ENCODE measurements at places on chromosomes 6 and 20. TPM values are rescaled to one million over a fixed set of nuclear protein-coding genes. Genes with fewer than 3 reads are reported as not detected.

The EYA2 gene
- not detected for total RNA-seq

The CTAGE9 gene
- total RNA-seq: not detected

The GFOD1 gene
- 1.1 TPM for total RNA-seq

The CD93 gene
- total RNA-seq: 1.2 TPM

The PRSS16 gene
- 1.9 TPM for total RNA-seq

The FAM83D gene
- 1.4 TPM for total RNA-seq

The BAG2 gene
- total RNA-seq: 3.5 TPM

The GSTA3 gene
- not detected for total RNA-seq

- peaks cover 47% of the 10 kb centered on the region for H3K4me1 ChIP-seq
- no peak overlapping the region for H3K4me3 ChIP-seq
- peaks cover 5% of the 10 kb centered on the region for H3K36me3 ChIP-seq
- no peaks in the 10 kb centered on the region for H3K27me3 ChIP-seq
- H3K27ac ChIP-seq: no peak overlapping the region
Observed at GRCh38 chr6:158722176-158722729, 72.4 kb downstream of the SYTL3 start.

DNA sequence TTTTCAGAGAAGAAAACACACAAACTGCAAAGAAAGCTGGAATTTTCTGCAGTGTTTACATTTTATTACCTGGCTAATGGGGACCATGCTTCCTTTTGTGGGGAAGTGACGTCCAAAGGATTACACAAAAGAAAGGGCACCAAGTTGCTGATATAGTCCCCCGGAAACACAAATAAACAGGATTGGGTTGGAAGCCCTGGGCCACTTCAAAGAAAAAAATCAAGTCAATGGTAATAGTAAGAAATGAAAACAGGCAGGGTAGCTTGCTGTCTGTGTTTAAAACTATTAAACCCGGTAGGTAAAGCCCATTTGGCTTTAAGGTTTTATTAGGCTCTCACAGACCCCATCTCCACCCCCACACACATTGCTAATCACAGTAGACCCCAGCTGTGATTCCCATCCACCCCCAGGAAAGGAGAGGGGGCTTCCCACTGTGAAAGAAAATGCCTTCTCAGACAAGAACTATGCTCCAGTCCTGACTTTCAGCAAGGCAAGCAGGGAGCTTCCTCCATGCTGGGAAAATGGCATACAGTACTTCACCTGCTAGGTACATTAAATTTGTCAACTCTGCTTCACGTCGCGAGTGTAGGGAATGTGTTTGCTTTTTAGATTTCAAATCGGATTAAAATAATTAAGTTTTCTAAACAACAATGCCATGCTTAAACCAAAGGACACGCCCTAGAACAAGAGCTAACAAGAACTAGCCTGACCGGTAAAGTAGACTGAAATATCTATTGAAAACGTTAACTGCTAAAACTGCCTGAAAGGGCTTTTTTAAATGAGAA lies 1.1 kb downstream of the PERP start:
- DNase-seq: no peak
- H3K36me3 ChIP-seq: no peaks in the 10 kb centered on the region
- no peak overlapping the region for H3K27ac ChIP-seq
- no peak overlapping the region for H3K4me3 ChIP-seq

GRCh38 chr20:36717657-36718056 lies 28.2 kb downstream of the NDRG3 start:
- peak; percentile 17 for DNase-seq
- no peaks in the 10 kb centered on the region for H3K36me3 ChIP-seq
- H3K27me3 ChIP-seq: no peaks in the 10 kb centered on the region
- H3K4me1 ChIP-seq: no peaks in the 10 kb centered on the region

GRCh38 chr6:135088818-135089809 lies 34.5 kb upstream of the HBS1L start:
- H3K27me3 ChIP-seq: no peaks in the 10 kb centered on the region
- H3K4me3 ChIP-seq: peak overlapping the region; percentile 13
- H3K36me3 ChIP-seq: no peaks in the 10 kb centered on the region
- peaks cover 61% of the 10 kb centered on the region for H3K4me1 ChIP-seq

DNA sequence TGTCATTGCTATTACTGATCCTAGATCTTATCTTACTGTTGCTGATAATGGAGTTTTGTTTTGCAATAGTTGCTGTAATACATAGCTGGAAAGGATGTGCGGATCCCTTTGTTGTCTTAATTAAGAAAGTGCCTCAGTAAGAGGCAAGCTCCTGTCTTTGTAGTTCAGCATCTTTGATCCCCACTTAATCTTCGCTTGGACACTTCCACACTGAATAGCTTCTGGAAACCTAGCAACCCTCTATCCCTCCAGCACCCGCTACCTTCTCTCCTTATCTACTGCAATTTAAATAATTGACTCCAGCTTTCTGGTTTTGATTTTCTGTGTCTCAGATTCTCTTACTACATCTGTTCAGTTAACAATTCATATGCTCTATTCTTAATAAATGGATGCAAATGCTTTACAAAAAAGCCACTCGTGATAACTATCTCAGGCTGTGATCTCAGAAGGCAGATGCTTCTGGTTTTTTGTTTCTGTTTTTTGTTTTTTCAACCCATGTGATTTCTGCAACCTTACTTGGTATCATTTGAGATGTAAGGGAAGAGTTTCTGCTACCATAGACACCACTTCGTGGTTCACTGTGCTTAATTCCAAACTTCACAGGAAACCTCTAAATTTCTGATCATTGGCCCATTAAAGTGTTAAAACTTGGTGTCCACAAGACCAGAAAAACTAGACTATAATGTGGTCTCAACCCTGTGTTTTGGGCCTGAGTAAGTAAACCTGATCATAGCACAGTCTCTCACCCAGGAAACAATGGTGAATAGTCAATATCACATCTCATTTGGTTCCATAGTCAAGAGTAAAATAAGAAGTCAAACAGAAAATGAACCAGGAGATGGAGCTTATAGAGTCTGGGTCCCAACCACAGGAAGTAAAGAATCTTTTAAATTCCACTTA lies 352.1 kb upstream of the SOX4 start:
- no peak for DNase-seq
- H3K4me1 ChIP-seq: no peaks in the 10 kb centered on the region
- H3K4me3 ChIP-seq: no peak overlapping the region
- H3K36me3 ChIP-seq: no peaks in the 10 kb centered on the region

DNA sequence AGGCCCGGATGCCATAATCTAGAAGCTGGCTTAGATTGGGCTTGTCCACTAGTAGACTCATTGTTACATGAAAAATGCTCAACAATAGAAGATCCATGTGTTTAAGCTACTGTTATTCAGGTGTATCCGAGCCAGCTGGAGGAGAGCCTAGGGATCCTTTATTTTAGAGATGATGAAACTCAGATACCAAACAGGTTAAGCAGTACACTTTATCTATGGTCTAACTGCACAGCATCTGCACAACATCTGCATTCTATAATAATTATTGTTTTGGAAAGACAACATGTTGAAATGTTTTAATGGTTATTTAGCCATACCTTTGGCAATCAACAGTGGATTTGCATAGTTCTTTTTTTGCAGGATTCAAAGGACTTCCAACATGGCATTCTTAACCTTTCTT lies 134.1 kb downstream of the RFPL4B start:
- DNase-seq: no peak
- H3K36me3 ChIP-seq: no peaks in the 10 kb centered on the region
- no peaks in the 10 kb centered on the region for H3K27me3 ChIP-seq
- no peak overlapping the region for H3K27ac ChIP-seq
- no peak overlapping the region for H3K4me3 ChIP-seq

- no peaks in the 10 kb centered on the region for H3K27me3 ChIP-seq
- peaks cover 30% of the 10 kb centered on the region for H3K4me1 ChIP-seq
- no peaks in the 10 kb centered on the region for H3K36me3 ChIP-seq
- DNase-seq: peak; percentile 26
Observed at GRCh38 chr6:166244353-166245045, 63.7 kb downstream of the PRR18 start.

GRCh38 chr20:33897313-33897912 lies 86.3 kb downstream of the CHMP4B start:
- no peaks in the 10 kb centered on the region for H3K36me3 ChIP-seq
- no peak for DNase-seq
- H3K4me1 ChIP-seq: no peaks in the 10 kb centered on the region
- no peak overlapping the region for H3K27ac ChIP-seq

DNA sequence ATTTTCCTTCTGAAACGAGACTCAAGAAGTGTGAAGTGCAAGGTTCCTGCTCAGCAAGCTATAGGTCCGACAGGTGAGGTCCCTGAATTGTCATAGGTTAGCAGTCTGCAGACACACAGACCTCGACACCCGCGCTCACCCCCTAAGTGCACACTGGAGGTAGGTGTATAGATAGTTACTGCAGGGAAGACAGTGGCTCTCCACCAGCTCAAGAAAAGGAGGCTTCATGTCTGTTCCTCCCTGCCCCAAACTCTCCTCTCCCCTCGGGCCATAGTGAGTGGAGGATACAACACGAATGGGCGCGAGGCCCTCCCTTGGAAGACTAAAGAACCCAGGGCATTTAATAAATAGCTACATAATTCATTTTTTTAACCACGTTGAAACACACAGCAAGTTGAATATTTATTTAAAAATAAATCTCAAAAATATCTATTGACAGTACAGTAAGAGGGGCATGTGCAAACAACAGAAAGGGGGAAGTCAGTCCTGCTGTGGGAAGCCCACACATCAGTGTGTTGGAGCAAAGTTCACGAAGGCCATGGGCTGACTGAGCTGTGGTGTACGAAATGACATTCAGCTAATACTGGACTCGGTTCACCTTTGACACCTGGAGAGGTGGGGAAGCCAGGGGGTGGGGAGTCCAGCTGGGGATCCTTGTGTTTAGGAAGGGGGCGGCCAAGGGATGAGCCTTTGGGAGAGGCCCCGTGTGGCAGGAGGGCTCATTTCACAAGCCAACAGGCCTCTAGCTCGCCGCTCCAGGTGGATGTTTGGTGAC lies 10.7 kb downstream of the SPATA2 start:
- no peaks in the 10 kb centered on the region for H3K27me3 ChIP-seq
- H3K36me3 ChIP-seq: peaks cover 28% of the 10 kb centered on the region
- H3K27ac ChIP-seq: no peak overlapping the region
- H3K4me1 ChIP-seq: no peaks in the 10 kb centered on the region

- no peak overlapping the region for H3K4me3 ChIP-seq
- DNase-seq: no peak
- no peaks in the 10 kb centered on the region for H3K4me1 ChIP-seq
- H3K27me3 ChIP-seq: no peaks in the 10 kb centered on the region
- H3K27ac ChIP-seq: no peak overlapping the region
Observed at GRCh38 chr6:78483553-78484197, 383.7 kb upstream of the IRAK1BP1 start.

DNA sequence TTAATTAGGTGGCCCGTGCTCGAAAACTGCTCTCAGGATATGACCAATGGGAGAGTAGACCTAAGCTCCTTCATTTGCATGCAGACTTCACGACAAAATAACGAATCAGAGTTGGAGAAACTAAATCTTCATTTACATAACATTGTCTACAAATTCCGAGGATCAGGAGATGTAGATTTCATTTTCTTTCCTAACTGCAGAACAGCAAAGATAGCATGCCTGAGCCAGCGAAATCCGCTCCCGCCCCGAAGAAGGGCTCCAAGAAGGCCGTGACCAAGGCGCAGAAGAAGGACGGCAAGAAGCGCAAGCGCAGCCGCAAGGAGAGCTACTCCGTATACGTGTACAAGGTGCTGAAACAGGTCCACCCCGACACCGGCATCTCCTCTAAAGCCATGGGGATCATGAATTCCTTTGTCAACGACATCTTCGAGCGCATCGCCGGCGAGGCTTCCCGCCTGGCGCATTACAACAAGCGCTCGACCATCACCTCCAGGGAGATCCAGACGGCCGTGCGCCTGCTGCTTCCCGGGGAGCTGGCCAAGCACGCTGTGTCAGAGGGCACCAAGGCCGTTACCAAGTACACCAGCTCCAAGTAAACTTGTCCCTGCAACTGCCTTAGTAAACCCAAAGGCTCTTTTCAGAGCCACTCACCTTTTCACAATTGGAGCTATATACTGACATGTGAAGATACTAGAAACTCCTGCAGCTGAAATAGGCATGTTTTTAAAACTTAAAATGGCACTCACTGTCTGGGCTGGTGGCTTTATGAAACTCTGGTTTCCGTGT lies 96.5 kb downstream of the HFE start:
- H3K27ac ChIP-seq: peak overlapping the region; percentile 67
- H3K4me1 ChIP-seq: peaks cover 45% of the 10 kb centered on the region
- no peaks in the 10 kb centered on the region for H3K27me3 ChIP-seq
- no peaks in the 10 kb centered on the region for H3K36me3 ChIP-seq
- DNase-seq: peak; percentile 81

- no peak overlapping the region for H3K4me3 ChIP-seq
- no peak for DNase-seq
- no peaks in the 10 kb centered on the region for H3K4me1 ChIP-seq
- H3K27me3 ChIP-seq: no peaks in the 10 kb centered on the region
- no peak overlapping the region for H3K27ac ChIP-seq
Observed at GRCh38 chr6:11069760-11070159, 23.9 kb upstream of the SMIM13 start.

GRCh38 chr6:170439366-170440361 lies 113.4 kb downstream of the PSMB1 start:
- no peak overlapping the region for H3K27ac ChIP-seq
- no peak for DNase-seq
- H3K36me3 ChIP-seq: no peaks in the 10 kb centered on the region
- no peaks in the 10 kb centered on the region for H3K27me3 ChIP-seq
- no peak overlapping the region for H3K4me3 ChIP-seq

GRCh38 chr6:53639520-53639919 lies 26.0 kb downstream of the KLHL31 start:
- H3K4me1 ChIP-seq: no peaks in the 10 kb centered on the region
- H3K27me3 ChIP-seq: no peaks in the 10 kb centered on the region
- no peak overlapping the region for H3K27ac ChIP-seq
- no peak overlapping the region for H3K4me3 ChIP-seq
- H3K36me3 ChIP-seq: no peaks in the 10 kb centered on the region

Measured in CD4-positive, alpha-beta memory T cell (primary cell).